ENCODE measurements at places on chromosomes 4 and X.

- no peak for DNase-seq
Observed at GRCh38 chrX:2418000-2418399, 82.8 kb downstream of the DHRSX start.

GRCh38 chr4:33116871-33117270 is 2396.7 kb downstream of the PCDH7 start:
- DNase-seq: no peak

- no peak for DNase-seq
Observed at GRCh38 chr4:152579107-152579764, 43.3 kb upstream of the FBXW7 start.

GRCh38 chr4:60930866-60931265 is 269.3 kb upstream of the ADGRL3 start:
- DNase-seq: no peak

DNA sequence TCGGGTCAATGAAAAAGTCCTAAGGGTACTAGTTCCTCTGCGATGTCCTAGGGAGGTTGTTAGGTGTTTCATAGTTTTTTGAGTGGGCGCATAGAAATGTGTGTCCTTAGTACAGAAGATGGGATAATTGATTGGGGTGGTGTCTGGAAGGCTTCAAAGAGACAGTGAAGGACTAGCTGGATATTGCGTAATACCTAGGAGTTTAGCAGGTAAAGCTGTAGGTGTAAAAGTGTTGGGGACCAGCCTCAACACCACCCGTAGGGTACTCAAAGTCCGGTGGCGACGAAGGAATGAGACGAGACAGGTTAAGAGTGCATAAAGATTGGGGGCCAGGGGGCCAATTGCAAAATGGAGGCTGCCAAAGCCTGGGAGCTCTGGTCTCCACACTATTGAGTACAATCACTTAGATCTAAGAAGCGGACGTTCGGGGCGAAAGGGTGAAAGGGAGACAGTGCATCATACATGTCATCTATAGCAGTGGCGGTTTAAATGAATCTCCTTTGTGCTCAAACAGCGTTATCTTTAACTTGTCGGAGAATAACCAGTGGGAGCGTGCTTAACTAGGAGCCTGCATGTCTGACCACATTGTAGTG is 1.0 kb downstream of the TRMT44 start:
- DNase-seq: no peak

GRCh38 chr4:134754301-134755019 is 552.9 kb upstream of the PABPC4L start:
- no peak for DNase-seq

- no peak for DNase-seq
Observed at GRCh38 chr4:121375262-121375661, 5.6 kb downstream of the QRFPR start.

- no peak for DNase-seq
Observed at GRCh38 chrX:15293451-15293850, 22.0 kb downstream of the ASB11 start.

GRCh38 chrX:129653181-129653970 is 1.4 kb downstream of the APLN start:
- DNase-seq: no peak

DNA sequence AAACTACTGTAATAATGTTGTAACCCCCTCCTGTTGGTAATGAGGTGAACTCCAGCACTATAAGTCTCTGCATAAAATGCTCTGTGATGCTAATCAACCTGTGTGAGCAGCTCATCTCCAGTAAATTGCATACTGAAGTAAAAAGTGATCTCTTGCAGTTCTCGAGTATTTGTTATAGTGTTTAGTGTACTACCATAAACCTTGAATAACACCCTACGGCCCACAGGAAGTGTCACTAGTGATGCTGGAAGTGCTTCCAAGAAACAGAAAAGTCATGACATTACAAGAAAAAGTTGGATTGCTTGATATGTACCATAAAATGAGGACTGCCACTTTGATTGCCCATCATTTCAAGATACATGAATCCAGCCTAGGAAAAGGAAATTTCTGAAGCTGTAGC is 39.0 kb downstream of the IL15 start:
- no peak for DNase-seq

- DNase-seq: no peak
Observed at GRCh38 chr4:113179091-113179490, 129.6 kb downstream of the ANK2 start.

DNA sequence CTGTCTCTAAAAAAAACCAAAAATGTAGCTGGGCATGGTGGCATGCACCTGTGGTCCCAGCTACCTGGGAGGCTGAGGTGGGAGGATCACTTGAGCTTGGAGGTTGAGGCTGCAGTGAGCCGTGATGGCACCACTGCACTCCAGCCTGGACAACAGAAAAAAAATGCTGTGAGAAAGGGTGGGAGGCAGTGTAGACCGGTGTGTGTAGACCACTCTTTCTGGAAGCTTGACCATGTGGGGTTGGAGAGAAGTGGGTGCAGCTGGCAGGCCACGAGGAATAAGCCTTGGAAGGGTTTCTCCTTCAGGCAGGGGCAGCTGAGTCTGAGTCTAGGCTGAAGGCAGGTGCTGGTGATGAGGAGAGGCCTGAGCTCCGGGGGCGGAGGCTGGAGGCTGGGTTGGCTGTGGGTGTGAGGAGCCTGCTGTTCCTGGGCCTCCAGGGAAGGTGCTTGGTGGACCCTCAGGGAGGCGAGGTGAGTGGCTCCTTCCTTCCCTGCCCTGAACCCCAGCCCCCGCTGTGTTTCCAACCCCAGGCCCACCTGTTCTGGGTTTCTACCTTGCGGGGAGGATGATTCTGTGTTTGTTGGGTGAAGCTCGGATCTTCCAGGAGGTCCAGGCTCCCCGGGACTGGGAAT is 9.3 kb upstream of the TBC1D14 start:
- no peak for DNase-seq
